Activated CD8-positive, alpha-beta T cell treated with anti-CD3 and anti-CD28 coated beads, Interleukin-2, amount 10 ng/mL, durations not matched to agents 7 days and 5 days (primary cell): ENCODE measurements at places on chromosomes 5 and 9.
A peak's percentile ranks its signal among the peaks of the same experiment; 100 is the strongest.

DNA sequence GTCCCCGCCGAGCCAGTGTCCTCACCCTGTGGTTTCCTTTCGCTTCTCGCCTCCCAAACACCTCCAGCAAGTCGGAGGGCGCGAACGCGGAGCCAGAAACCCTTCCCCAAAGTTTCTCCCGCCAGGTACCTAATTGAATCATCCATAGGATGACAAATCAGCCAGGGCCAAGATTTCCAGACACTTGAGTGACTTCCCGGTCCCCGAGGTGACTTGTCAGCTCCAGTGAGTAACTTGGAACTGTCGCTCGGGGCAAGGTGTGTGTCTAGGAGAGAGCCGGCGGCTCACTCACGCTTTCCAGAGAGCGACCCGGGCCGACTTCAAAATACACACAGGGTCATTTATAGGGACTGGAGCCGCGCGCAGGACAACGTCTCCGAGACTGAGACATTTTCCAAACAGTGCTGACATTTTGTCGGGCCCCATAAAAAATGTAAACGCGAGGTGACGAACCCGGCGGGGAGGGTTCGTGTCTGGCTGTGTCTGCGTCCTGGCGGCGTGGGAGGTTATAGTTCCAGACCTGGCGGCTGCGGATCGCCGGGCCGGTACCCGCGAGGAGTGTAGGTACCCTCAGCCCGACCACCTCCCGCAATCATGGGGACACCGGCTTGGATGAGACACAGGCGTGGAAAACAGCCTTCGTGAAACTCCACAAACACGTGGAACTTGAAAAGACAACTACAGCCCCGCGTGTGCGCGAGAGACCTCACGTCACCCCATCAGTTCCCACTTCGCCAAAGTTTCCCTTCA, 1.4 kb downstream of the GLIS3 start:
- peaks cover 17% of the 10 kb centered on the region for H3K4me1 ChIP-seq
- H3K36me3 ChIP-seq: no peaks in the 10 kb centered on the region
- H3K27me3 ChIP-seq: peaks cover 59% of the 10 kb centered on the region
- peak overlapping the region; percentile 75 for H3K27ac ChIP-seq

DNA sequence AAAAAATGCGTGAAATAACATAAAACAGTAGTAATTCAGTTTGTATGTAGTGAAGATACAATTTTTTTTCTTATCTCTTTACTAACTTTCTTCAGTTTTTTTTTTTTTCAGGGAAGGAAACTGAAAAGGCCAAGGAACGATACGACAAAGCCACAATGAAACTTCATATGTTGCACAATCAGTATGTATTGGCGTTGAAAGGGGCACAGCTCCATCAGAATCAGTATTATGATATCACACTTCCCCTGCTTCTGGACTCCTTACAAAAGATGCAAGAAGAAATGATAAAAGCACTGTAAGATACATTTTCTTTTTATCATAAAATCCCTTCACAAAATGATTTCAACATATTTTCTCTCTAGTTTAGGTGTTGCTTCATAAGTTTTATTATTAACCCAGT, 120.0 kb downstream of the FER start:
- no peak for DNase-seq
- no peaks in the 10 kb centered on the region for H3K4me1 ChIP-seq
- H3K36me3 ChIP-seq: no peaks in the 10 kb centered on the region

GRCh38 chr5:160044391-160044804, 35.5 kb downstream of the TTC1 start:
- H3K4me1 ChIP-seq: no peaks in the 10 kb centered on the region
- DNase-seq: no peak
- peaks cover 21% of the 10 kb centered on the region for H3K36me3 ChIP-seq
- no peak overlapping the region for H3K4me3 ChIP-seq

GRCh38 chr5:59782856-59783255, 110.7 kb downstream of the PDE4D start:
- H3K4me3 ChIP-seq: no peak overlapping the region
- no peak overlapping the region for H3K27ac ChIP-seq
- H3K4me1 ChIP-seq: no peaks in the 10 kb centered on the region
- DNase-seq: no peak

- DNase-seq: no peak
- no peaks in the 10 kb centered on the region for H3K27me3 ChIP-seq
- H3K4me3 ChIP-seq: peak overlapping the region; percentile 70
Measured at GRCh38 chr9:120893611-120894307, 16.8 kb upstream of the PHF19 start.

GRCh38 chr5:18968966-18969365, 1019.0 kb downstream of the CDH18 start:
- no peak overlapping the region for H3K27ac ChIP-seq
- H3K4me3 ChIP-seq: no peak overlapping the region
- no peaks in the 10 kb centered on the region for H3K36me3 ChIP-seq
- DNase-seq: no peak
- no peaks in the 10 kb centered on the region for H3K4me1 ChIP-seq

GRCh38 chr9:130358928-130359327, 85.8 kb upstream of the ASS1 start:
- H3K27me3 ChIP-seq: no peaks in the 10 kb centered on the region
- no peaks in the 10 kb centered on the region for H3K36me3 ChIP-seq
- H3K4me1 ChIP-seq: no peaks in the 10 kb centered on the region
- H3K27ac ChIP-seq: no peak overlapping the region
- no peak overlapping the region for H3K4me3 ChIP-seq

DNA sequence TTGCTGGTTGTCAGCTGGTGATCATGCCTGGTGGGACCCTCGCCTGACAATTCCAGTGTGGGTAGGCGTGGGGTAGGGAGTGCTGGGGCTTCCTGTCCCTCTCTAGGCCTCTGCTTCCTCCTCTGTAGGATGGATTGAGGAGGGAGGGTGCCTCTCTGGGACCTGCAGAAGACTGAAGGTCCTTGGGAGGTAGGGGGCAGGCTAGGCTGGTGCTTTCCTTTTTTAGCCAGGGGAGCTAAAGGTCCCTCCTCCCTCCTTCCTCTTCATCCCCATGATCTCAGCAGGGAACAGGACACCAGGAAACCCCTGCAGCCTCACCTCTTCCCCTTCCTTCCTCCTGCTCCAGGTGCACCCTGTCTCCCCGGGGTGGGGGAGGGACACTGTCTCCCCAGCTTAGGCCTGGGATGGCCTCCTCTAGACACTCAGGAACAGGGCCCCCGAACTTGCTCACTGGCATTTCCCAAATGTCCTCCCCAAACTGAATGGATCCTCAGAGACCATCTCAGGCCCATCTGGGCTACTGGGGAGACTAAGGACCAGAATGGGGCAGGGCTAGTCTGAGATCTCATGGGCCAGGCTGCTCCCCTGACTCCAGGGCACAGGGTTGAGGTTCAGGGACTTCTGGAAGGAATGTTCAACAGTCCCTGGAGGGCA, 8.4 kb downstream of the SH2D3C start:
- peak overlapping the region; percentile 85 for H3K27ac ChIP-seq
- peak overlapping the region; percentile 89 for H3K4me3 ChIP-seq
- DNase-seq: no peak
- peaks cover 86% of the 10 kb centered on the region for H3K36me3 ChIP-seq

GRCh38 chr9:16193066-16193465, 640.2 kb downstream of the CCDC171 start:
- peaks cover 3% of the 10 kb centered on the region for H3K36me3 ChIP-seq
- no peak overlapping the region for H3K27ac ChIP-seq
- no peak for DNase-seq
- no peaks in the 10 kb centered on the region for H3K27me3 ChIP-seq
- peaks cover 5% of the 10 kb centered on the region for H3K4me1 ChIP-seq
- H3K4me3 ChIP-seq: no peak overlapping the region

GRCh38 chr5:107821288-107821687, 150.6 kb upstream of the EFNA5 start:
- no peak overlapping the region for H3K27ac ChIP-seq
- peaks cover 12% of the 10 kb centered on the region for H3K27me3 ChIP-seq
- no peak overlapping the region for H3K4me3 ChIP-seq
- no peak for DNase-seq
- H3K36me3 ChIP-seq: no peaks in the 10 kb centered on the region

- no peak overlapping the region for H3K4me3 ChIP-seq
- H3K27ac ChIP-seq: no peak overlapping the region
- H3K4me1 ChIP-seq: peaks cover 47% of the 10 kb centered on the region
- peak; percentile 67 for DNase-seq
- no peaks in the 10 kb centered on the region for H3K27me3 ChIP-seq
Measured at GRCh38 chr5:144191998-144192397, 21.3 kb downstream of the KCTD16 start.

- H3K4me1 ChIP-seq: no peaks in the 10 kb centered on the region
- no peak for DNase-seq
- H3K27ac ChIP-seq: no peak overlapping the region
- H3K36me3 ChIP-seq: peaks cover 3% of the 10 kb centered on the region
Measured at GRCh38 chr9:75950998-75951397, 60.5 kb downstream of the PCSK5 start.

GRCh38 chr5:123371575-123372179, 51.5 kb downstream of the CEP120 start:
- H3K27me3 ChIP-seq: no peaks in the 10 kb centered on the region
- no peak overlapping the region for H3K27ac ChIP-seq
- no peaks in the 10 kb centered on the region for H3K4me1 ChIP-seq
- peaks cover 55% of the 10 kb centered on the region for H3K36me3 ChIP-seq

DNA sequence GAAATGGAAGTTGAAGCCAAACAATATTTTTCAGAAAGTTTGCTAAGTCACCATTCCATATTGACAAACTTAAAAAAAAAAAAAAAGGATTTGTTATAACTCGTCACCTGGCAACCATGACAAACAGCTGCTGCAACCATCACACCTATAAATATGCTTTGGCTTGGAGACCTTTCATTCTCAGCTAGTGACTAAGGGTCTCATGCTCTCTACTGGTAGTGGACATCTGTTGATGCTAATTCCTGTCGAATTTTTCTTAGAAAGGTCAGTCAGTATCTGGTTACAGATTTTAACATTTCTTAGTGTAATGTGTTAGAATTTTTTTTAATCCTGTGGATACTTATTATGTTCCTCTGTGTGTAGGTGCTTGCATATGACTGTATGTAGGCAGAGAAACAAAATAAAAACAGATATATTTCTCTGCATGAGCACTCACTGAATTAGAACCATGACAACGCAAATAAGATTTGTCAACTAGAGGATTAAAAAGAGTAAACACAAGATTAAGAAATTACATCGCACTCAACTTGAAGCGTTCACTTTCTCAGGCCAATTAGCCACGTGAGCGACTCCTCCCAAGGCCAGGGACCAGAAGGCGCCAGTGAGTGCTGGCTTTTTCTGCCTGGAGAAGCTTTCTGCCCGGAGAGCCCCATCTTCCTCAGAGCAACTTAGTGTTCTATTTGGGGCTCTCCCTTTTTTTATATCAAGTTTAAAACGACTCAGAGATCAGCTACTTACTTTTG, 27.0 kb upstream of the ZNF622 start:
- H3K4me3 ChIP-seq: no peak overlapping the region
- no peaks in the 10 kb centered on the region for H3K27me3 ChIP-seq
- H3K36me3 ChIP-seq: peaks cover 16% of the 10 kb centered on the region
- no peak overlapping the region for H3K27ac ChIP-seq
- no peaks in the 10 kb centered on the region for H3K4me1 ChIP-seq
- DNase-seq: no peak

DNA sequence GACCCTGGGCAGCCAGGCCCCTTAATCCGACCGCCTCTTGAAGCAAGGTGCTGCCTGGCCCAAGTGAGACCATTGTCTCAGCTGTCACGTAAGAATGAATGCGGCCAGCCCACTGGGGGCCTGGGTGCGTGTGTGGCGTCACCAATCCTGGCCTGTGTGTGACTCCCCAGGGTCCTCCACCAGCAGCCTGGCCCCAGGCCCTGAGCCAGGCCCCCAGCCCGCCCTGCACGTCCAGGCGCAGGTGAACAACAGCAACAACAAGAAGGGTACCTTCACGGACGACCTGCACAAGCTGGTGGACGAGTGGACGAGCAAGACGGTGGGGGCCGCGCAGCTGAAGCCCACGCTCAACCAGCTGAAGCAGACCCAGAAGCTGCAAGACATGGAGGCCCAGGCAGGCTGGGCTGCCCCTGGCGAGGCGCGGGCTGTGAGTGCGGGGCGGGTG, 124.2 kb downstream of the WNK2 start:
- no peak for DNase-seq
- peaks cover 13% of the 10 kb centered on the region for H3K27me3 ChIP-seq
- no peaks in the 10 kb centered on the region for H3K4me1 ChIP-seq
- H3K36me3 ChIP-seq: no peaks in the 10 kb centered on the region

DNA sequence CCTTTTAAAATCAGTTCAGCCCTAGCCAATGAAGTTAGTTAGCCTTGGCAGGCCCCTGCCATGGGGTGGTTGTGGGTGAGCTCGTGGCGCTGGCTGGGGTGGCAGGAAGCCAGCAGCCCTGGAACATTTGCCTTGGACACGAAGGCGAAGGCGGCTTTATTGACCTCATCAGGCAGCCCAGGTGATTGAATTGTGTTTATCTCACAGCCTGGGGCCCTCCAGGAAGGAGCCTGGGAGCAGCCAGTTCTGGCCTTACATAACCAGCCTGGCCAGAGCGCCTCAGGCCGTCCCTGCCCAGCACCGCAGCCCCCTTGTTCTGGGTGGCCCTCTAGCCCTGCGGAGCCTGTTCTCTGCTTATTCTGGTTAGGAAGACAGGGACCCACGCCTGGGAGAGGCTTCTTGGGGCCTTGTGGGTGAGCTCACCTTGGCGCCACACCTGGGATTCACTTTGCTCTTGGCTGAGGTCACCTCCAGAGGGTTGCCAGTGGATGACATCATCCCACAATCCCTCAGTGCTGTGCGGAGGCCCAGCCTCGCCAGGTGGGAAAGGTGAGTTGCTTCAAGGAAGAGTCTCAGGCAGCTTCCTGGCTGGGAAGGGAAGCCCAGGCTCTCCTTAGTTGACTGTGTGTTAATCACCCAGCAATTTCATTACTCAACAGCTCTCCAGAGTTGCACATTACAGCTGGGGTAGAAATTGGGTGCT, 54.4 kb upstream of the RPL26L1 start:
- H3K27ac ChIP-seq: no peak overlapping the region
- DNase-seq: no peak
- no peaks in the 10 kb centered on the region for H3K27me3 ChIP-seq
- H3K4me1 ChIP-seq: peaks cover 4% of the 10 kb centered on the region
- no peaks in the 10 kb centered on the region for H3K36me3 ChIP-seq

DNA sequence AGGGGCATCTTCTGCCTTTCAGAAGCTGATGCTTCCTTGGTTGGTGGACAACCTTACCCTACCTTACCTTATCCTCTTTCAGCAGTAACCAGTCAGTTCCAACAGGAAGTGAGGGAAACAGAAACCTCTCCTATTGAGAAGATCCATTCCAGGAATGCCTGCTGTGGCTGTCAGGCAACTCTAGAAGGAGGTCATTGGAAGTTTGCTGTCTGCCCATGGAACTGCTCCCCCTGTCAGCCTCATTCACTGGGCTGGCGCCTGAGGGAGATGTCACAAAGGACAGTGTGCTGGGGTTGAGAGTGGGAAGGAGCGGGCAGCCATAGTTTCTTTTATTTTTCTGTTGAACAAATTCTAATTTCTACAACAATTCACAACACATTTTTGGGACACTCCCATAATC, 54.7 kb downstream of the IRX1 start:
- H3K27ac ChIP-seq: no peak overlapping the region
- DNase-seq: no peak
- H3K36me3 ChIP-seq: no peaks in the 10 kb centered on the region
- no peaks in the 10 kb centered on the region for H3K27me3 ChIP-seq
- H3K4me1 ChIP-seq: no peaks in the 10 kb centered on the region
- no peak overlapping the region for H3K4me3 ChIP-seq

- no peak for DNase-seq
- peaks cover 12% of the 10 kb centered on the region for H3K4me1 ChIP-seq
- no peak overlapping the region for H3K4me3 ChIP-seq
- no peaks in the 10 kb centered on the region for H3K36me3 ChIP-seq
- H3K27ac ChIP-seq: no peak overlapping the region
Measured at GRCh38 chr5:156759156-156759555, 90.9 kb upstream of the PPP1R2B start.
